ENCODE measurements at places on chromosomes 4 and X.

- no peak for DNase-seq
Observed at GRCh38 chr4:110660755-110661154, 37.9 kb upstream of the PITX2 start.

GRCh38 chr4:3407171-3407771 lies 34.5 kb upstream of the HGFAC start:
- DNase-seq: no peak

GRCh38 chrX:111270339-111270738 lies at the start of gene CAPN6:
Gene CAPN6, minus strand, starts transcription at chrX:111270483. Its CDS starts 6,547 bp downstream, at chrX:111263936.
- no peak for DNase-seq

GRCh38 chrX:13662355-13662791 lies 9.4 kb downstream of the TCEANC start:
- DNase-seq: no peak

- DNase-seq: no peak
Observed at GRCh38 chr4:33072298-33073089, 2352.3 kb downstream of the PCDH7 start.

DNA sequence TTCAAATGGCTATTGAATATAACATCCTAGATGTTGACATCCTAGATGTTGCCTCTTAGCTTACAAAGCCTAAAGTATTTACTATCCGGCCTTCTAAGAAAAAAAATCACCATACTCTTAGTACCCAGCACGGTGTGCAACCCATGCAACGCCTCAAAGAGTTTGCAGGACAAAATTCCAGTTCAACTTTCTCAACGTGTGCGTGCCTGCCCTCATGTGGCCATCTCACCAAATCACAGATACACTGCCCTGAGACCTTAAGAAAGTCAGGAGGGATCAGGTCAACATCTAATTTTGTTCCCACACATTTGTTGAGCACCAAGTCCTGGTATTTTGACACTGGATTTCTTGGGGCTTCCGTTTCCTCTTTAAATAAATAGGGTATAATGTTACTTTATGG lies 68.3 kb downstream of the CRMP1 start:
- DNase-seq: no peak

DNA sequence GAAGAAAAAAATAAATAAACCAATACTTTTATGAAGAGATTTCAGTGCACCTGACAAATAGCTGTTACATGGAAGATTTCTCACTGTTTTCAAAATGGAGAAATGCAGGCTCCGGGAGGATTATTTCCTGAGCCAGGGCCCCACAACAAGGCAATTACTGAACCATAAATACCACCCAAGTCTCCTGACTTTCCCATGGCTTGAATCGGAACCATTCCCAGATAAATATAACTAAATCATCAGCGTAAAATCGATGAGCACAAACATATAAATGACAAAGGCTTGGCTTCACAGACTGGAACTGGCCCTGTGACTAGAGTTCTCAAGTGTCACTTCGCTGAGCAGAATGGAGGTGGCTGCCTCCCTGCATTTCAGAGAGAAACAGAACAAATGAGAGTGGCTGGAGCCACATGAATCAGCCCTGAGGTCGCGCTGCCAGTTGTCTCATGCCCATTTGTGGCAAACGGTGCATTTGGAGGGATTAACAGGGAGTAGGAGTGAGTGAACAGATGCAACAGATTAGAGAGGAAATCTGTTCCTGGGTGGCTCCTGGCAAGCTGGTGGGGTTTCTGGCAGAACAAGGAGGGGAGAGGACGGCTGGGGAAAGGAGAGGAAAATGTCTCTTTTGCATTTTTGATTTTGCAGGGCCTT lies 57.3 kb upstream of the STIM2 start:
- DNase-seq: peak; percentile 53

- no peak for DNase-seq
Observed at GRCh38 chrX:31487951-31488350, 416.1 kb upstream of the FTHL17 start.

- no peak for DNase-seq
Observed at GRCh38 chrX:53316111-53316859, 34.9 kb upstream of the IQSEC2 start.

- no peak for DNase-seq
Observed at GRCh38 chr4:19239565-19239964, 1012.1 kb upstream of the SLIT2 start.

DNA sequence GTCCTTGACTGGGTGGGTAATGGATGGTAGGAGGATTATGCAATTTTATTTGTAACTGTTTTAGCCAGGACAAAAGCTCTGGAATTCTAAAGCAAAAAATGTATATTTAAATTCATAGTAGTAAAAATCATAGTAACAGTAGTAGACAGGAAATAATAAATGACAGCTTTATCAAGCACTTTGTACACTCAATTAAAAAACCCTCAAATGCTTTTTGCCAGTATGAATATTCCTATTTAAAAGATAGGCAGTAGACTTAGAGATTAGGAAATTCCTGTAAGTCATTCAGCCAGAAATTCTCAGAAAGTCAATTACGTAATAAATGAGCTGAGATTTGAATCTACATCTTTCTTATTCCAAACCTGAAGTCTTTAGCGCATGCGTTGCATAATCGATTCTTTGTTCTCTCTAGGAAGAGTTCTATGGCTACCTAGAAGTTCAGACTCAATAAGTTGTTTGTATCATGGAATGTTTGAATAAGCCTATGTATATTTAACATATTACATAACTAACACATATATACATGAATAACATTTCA lies 2.5 kb downstream of the AADAT start:
- no peak for DNase-seq

DNA sequence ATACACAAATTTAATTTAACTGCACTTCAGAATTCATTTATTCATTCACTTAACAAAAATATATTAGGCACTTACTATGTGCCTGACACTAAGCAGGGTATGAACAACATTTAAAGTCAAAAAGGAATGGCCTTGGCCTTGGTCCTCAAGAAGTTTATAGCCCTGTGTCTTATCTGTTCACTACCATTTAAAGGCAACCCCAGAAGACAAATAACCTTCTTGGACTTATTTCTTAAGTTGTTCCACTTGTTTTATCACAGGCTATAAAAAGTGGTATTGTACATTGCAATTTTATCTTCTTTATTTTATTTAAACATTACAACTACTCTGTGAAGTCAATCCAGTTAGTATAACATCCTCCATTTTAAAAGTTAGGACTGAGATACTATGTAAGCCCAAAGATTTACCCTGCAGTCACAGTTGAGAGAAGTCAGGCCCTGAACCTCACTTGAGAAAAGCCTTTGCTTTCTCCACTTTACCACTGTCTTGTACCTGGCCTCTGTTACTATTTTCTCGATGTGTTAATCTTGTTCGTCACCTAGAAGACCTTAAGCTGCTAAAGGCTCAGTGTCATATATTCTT lies 305.6 kb upstream of the DIPK2B start:
- no peak for DNase-seq

- no peak for DNase-seq
Observed at GRCh38 chrX:11647138-11647537, 18.6 kb downstream of the ARHGAP6 start.

DNA sequence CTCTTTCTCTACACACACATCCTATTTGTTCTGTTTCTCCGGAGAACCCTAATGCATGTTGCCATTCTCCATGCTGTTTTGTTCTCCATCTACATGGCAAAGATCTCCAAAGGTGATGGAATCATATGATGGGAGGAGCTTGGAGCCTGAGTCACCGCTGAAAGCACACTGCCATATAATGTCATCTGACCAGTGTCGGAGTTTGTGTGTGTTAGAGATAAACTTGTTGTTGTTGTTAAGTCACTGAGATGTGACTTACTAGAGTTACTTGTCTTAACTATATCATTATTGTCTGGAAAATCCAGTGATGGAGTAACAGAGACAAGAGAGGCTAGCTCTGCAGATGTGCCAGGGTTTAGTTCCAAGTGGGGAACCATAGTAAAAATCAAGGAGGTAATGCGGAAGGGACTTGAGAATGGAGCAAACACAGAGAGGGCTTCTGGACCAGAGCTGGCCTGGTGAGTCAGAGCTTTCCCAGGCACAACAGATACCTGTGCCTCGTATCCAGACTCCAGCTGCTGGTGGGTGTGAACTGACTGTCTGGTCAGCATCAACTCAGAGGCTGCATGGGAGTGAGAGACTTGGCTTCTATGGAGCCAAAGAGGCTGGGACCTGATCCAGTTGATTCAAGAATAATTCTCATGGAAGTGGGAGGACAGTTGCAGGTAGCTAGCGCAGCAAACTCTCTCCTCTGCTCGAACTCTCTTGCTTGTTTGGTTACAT lies 30.6 kb upstream of the CCKAR start:
- no peak for DNase-seq

All from NCI-H2029 (cell line).